ENCODE measurements at places on chromosomes 4 and X.

GRCh38 chrX:131239057-131239456, 50.0 kb downstream of the IGSF1 start:
- no peak for DNase-seq

- DNase-seq = no peak
Observed at GRCh38 chr4:52848254-52848653, 13.9 kb upstream of the RASL11B start.

- DNase-seq = no peak
Observed at GRCh38 chr4:95318483-95318882, 230.3 kb downstream of the UNC5C start.

DNA sequence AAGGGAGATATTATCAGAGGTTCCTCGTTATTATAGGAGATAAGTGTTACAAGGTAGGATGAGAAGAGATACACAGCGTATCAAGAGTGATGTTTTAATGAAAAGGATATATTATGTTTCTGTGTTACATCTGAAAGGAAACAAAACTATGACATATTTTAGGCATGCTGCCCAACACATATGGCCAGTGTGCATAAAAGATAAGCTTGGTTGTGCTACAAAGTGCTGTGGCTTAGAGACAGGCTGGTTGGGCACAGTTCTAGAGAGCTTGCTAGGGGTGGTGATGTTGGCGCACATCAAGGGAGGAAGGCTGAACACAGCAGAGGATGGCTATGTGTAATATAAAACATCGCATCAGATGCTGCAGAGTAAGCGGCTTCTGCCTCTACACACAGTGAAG, 42.4 kb downstream of the TRAM1L1 start:
- DNase-seq = no peak

DNA sequence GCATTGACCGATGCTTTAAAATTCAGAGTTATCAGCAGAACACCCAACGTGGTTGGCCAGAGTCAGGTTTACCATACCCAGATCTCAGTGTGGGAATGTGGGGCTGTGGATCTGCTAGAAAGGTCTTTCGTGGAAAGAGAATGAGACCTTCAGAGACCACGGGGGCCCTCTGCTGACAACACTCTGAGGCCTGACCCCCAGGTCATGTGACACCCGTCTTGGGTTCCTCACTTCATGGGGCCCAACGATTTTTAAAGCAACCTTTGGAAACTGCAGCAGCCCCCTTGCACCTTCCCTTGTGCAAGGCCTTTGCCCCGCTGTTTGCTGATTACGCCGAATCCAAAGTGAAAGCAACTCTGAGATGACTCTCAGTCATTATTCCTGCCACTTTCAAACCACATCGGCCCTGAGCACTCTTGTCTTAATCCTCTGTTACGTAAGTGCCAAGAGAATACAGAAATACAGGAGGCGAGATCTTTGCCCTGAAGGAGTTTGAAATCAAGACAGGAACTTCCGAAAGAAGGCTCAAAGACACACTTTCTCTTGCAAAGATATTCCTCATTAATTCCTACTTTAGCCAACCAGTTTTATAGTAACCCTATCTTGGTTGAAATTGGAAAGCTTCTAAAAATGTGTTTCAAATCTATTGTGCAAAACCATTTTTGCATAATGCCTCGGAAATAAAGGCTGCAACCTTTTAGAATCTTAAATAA, 88.3 kb downstream of the EVC2 start:
- no peak for DNase-seq

- no peak for DNase-seq
Observed at GRCh38 chrX:132957211-132958090, 978 bp downstream of the HS6ST2 start.

DNA sequence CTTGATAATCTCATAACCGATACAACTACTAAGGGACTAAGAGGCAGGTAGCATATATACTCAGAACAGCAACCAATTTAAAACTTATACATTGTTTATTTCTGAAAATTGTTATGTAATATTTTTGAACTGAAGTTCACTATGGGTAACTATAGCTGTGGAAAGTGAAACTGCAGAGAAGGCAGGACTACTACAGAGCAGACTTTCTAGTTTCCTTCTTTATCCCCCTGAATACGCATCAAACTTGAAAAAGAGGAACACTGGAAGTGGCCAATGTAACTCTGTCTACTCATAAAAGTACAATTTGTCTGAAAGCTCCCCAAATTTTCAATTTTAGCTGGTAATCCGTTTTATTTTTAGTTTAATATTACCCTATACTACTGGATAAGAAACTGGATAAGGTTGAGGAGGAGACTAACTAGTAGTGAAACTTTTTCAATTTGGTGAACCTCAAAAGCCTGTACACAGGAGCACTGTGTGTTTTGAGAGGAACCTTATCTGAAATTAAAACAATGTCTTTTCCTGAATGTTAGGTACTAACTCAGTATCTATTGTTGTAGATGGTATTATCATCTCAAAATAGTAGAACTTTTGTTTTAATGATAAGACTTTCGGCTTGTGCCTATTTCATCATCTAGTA, 225.8 kb downstream of the GABRG1 start:
- DNase-seq = no peak

- no peak for DNase-seq
Observed at GRCh38 chr4:41600243-41600912, 62.4 kb downstream of the LIMCH1 start.

GRCh38 chr4:40247350-40247749, 50.5 kb downstream of the RHOH start:
- DNase-seq = peak; percentile 22

GRCh38 chr4:74754218-74754617, 40.1 kb downstream of the BTC start:
- no peak for DNase-seq

- DNase-seq = no peak
Observed at GRCh38 chr4:112759313-112759712, 122.4 kb downstream of the LARP7 start.

- peak; percentile 7 for DNase-seq
Observed at GRCh38 chr4:185265942-185266341, 56.5 kb downstream of the SNX25 start.

GRCh38 chrX:81874807-81875206, 672.9 kb downstream of the SH3BGRL start:
- no peak for DNase-seq

DNA sequence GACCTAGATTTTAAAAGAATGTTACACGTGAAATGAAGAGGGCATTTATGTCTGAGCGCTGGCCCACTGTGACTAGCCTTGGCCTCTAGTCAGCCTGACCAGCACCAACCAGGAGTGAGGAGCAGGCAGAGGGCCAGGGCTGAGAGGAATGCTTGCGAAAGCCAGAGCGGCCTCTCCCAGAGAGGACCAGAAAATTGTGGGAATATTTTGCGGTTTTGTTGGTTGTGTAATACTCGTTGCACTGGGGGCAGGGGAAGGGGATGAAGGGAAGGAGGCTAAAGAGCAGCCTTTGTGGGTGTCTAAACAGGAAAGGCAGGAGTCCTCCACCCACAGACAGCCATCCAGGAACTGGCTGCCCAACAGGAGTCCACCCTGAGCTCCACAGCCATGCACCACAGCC, 3.8 kb downstream of the GABRE start:
- no peak for DNase-seq

DNA sequence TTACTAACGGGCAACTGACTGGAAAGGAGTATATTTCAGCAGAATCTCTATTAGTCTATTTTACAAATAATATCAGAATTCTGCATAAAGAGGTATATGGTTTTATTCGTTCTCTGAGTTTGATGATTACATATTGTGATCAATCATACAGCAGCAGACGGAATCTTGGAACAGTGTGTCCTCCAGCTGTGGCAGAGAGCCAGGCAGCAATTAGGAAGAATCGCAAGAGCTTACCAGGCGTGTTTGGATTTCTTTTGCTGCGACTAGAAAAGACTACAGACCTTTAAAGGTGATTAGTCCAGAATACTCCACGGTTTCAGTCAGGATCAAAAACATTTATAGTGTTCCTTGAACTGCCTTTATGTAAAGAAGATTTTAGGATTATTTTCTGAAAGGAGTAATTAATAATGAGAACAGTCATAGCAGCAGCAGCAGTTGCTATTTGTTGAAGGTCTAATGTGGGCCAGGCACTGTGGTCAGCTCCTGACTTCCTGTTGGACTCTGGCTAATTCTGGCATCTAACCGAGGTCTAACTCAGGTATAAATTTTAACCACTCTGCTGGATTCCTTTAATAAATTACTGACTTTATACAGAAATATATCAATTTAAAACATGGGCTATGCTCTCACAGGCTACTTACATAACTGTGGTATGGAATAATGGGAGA, 225.3 kb upstream of the CXorf66 start:
- no peak for DNase-seq

DNA sequence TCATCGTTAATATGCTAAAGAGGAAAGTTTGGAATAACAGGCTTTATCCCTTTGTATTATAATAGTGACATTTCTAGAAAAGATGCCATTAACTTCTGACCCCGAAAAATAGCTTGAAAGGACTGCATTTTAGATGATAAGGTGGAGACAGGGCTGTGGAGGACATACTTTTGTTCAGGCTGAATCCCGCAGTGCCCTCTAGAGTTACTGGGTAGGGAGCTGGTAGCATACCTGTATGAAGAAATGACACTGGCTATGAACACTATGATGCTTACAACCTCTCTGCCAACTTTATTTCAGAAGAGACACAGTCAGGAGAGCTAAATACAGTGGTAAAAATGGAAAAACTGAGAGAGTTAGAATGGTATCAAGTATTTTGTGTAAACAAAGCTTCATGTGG, 8.1 kb downstream of the IL1RAPL1 start:
- DNase-seq = no peak

- DNase-seq = no peak
Observed at GRCh38 chrX:150935467-150935866, 37.0 kb upstream of the CD99L2 start.

DNA sequence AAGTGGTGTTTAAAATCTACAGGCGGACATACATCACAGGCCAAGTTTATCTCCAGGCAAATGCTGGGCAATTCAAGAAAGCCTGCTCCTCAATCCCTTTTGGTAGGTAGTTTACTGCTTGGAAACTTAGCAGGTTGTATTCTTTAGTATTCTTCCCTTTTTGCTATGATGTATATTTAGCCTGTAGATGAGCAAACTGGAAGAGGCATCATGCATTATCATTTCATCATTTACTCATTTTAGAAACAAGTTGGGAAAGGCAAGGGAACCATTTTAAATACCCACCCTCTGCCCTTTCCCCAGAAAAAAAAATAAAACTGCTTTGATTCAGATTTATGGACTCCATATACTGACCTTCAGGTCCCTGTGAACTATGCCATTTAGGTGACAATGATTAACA, 213.2 kb downstream of the CAMK2D start:
- DNase-seq = no peak

DNA sequence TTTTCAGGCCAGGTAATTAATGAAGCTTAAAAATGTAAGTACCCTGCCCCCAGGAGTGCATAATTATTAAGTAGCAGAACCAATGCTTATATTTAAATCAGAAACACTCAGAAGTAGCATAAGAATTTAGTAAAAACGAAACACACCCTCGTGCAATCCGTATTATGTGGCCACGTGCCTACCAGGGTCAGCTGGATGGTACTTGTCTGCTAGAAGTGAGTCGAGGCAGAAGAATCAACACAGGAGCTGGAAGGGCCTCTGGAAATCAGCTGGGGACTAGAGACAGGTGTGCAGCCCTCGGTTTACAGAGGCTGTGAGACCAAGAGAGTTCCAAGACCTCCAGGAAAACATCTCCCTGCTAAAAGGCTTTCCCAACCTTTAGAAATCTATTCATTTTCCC, 559 bp upstream of the FAM47E start:
- DNase-seq = no peak

DNA sequence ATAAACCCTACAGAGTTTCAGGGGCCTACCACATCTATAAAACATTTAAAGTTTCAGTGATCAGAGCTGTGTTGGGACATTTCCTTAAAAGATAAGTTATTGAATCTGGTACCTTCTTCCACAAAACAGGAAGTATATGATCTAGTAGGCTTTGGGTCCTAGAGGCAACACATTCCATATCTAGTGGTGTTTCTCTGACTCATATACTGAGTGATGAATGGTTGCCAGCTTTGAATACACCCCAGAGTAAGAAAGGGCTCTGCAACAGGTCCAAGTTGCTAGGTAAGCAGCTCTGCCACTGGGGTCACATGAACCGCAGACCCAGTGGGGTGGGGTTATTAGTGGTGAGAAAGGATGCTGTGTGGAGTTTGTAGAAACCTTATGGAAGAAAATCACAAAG, 32.4 kb upstream of the BLTP1 start:
- no peak for DNase-seq

GRCh38 chr4:2843941-2844584, 419 bp downstream of the ADD1 start:
- DNase-seq = no peak

- DNase-seq = no peak
Observed at GRCh38 chr4:11565899-11566298, 137.2 kb upstream of the HS3ST1 start.

- no peak for DNase-seq
Observed at GRCh38 chr4:34091451-34091850, 2152.9 kb downstream of the ARAP2 start.

DNA sequence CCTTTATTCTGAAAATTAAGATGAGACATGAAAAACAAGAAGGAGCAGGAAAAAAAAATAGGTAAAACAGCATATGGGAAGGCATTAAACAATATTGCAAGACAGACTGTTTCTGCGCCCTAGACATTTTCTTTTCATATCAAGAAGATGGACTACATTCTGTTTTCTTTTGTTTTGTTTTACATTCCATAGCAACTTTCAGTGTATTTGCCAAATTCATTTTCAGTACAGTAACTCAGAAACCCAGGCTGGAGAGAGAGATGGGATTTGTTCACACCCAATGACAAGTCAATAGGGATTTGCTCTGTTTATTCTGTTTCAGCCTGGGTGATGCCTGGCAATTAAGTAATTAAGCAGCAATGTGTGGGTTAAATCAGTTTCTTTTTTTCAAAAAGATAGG, 892.8 kb upstream of the DIAPH2 start:
- no peak for DNase-seq

DNA sequence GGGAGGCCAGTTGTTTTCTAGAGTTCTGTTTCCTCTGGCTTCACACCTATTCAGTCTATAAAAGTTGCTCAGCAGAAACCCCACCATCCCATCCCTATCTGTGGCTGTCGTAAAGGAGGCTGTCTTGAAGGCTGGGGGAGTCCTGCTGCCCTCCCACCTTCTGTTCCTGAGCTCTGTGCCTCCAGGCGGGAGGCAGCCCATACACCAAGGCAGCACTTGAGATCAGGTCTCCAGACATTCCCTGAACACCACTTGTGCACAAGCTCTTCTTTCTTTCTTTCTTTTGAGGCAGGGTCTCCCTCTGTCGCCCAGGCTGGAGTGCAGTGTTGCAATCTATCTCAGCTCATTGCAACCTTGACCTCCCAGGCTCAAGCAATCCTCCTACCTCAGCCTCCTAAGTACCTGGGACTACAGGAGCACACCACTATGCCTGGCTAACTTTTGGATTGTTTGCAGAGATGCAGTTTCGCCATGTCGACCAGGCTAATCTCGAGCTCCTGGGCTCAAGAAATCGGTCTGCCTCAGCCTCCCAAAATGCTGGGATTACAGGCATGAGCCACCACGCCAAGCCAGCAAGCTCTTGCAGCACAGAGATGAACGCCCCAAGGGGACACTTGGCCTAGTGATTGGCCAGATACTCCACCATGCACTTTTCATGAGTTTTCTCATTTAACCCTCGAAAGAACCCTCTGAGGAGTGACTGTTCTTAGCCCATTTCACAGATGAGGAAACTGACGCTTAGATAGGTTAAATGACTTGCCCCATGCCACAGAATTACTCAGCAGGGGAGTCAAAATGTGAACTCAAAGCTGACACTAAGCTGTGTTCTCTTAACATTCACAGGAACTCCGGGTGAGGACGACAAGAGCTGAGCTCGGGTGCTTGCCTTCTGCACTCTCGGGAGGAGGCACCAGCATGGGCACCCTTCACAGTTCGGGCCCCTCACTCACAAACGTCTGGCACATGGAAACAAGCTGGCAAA, 55.8 kb upstream of the ENPP6 start:
- DNase-seq = no peak
